ENCODE measurements at places on chromosomes 7 and 10. TPM values are rescaled to one million over a fixed set of nuclear protein-coding genes. Genes with fewer than 3 reads are reported as not detected.

Gene LLCFC1
- not detected for total RNA-seq

Gene SRPK2
- 74.4 TPM for total RNA-seq

Gene EIF5AL1
- total RNA-seq = 0.13 TPM

Gene ENO4
- total RNA-seq = 0.13 TPM

Gene CLDN4
- total RNA-seq = 0.26 TPM

Gene TAS2R4
- total RNA-seq = 1.9 TPM
